Esophagus muscularis mucosa (tissue), 4 donors: ENCODE measurements at places on chromosomes 5 and 9. TPM values are rescaled to one million over a fixed set of nuclear protein-coding genes. Genes with fewer than 3 reads are reported as not detected.
A peak's percentile ranks its signal among the peaks of the same experiment; 100 is the strongest.

GRCh38 chr5:42929871-42930270, 110.2 kb downstream of the ANXA2R start:
- no peaks in the 10 kb centered on the region for H3K4me1 ChIP-seq
- H3K4me3 ChIP-seq = no peak overlapping the region
- no peak overlapping the region for H3K27ac ChIP-seq
- no peaks in the 10 kb centered on the region for H3K36me3 ChIP-seq

DNA sequence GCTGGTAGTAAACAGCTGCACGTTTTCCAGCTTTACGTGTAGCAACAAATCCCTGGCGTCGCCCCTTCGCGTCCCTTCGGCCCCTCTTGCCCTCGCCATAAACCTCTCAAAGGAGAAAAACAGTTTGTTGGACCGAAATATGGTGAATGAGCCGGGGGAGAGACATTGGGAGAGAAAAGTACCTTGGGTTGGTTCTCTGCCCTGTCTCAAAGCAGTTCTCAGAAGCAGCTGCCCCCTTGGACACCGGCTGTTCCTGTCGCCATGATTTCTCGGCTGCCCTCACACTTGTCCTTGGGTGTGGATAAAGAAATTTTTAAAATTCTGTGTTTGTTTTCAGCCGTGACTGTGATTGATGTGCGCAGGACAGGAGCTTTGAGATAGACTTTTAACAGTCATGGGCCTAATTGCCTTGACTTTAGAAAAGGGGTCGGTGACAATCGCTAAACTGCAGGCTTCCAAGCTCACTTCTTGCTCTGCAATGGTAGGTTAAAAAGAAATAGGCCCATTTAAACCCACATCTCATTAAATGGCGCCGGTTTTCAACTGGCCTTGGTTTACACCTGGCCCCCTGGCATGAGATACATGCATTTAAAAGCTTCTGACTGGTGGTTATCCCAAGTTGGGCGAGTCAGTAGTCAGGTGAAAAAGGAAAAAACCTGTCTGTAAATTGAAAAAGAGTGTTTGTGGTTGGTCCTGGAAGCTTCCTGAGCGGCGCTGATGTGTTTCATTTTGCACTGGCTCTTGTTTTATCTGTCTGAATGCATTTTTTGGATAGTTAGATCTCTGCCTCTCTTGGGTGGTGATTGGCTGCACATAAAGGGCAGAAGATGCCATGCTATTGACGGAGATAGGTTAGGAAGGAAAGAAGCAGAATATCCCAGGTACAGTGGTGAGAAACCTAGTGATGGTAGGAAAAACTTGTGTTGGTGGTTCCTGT, 983 bp downstream of the RCL1 start:
- peak overlapping the region; percentile 74 for H3K4me3 ChIP-seq
- H3K36me3 ChIP-seq = no peaks in the 10 kb centered on the region
- H3K27me3 ChIP-seq = no peaks in the 10 kb centered on the region
- no peak for DNase-seq
- peak overlapping the region; percentile 81 for H3K27ac ChIP-seq

CCDC192 gene
- total RNA-seq = 0.33 TPM

TMEFF1 gene
- total RNA-seq = 0.50 TPM

GRCh38 chr9:120758544-120758943, 34.7 kb downstream of the FBXW2 start:
- peaks cover 41% of the 10 kb centered on the region for H3K36me3 ChIP-seq
- no peaks in the 10 kb centered on the region for H3K27me3 ChIP-seq
- no peak for DNase-seq
- peaks cover 3% of the 10 kb centered on the region for H3K4me1 ChIP-seq
- H3K27ac ChIP-seq = no peak overlapping the region
- no peak overlapping the region for H3K4me3 ChIP-seq

- no peak overlapping the region for H3K27ac ChIP-seq
- no peaks in the 10 kb centered on the region for H3K36me3 ChIP-seq
- no peaks in the 10 kb centered on the region for H3K27me3 ChIP-seq
- DNase-seq = no peak
Observed at GRCh38 chr9:31071606-31072286, 1312.7 kb upstream of the ACO1 start.

- no peak overlapping the region for H3K4me3 ChIP-seq
- no peaks in the 10 kb centered on the region for H3K36me3 ChIP-seq
- no peaks in the 10 kb centered on the region for H3K4me1 ChIP-seq
Observed at GRCh38 chr5:174273325-174273724, 227.8 kb downstream of the NSG2 start.

ALDH1A1 gene
- total RNA-seq = 97.5 TPM

SLC36A2 gene
- not detected for total RNA-seq

DNA sequence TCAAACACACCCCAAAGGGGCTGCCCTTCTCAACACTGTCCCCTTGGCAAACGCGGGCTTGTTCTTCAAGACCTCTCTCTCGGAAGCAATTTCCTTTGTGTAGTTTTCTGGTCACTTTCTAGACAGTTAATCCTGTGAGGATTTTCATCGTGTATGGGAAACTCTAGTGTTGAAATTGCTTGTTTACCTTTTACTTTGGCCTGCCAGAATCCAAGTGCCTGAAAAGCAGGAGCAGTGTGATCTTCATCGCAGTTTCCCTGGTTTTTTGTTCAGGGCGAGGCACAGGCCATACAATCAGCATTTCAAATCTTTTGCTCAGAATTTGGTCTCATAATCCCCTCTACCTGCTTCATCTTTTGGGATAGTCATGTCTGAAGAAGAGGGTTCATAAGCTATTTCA, 115.7 kb upstream of the C9orf72 start:
- no peak for DNase-seq
- no peaks in the 10 kb centered on the region for H3K27me3 ChIP-seq
- no peak overlapping the region for H3K4me3 ChIP-seq
- no peaks in the 10 kb centered on the region for H3K36me3 ChIP-seq
- H3K27ac ChIP-seq = no peak overlapping the region

- no peaks in the 10 kb centered on the region for H3K27me3 ChIP-seq
- no peak overlapping the region for H3K27ac ChIP-seq
- no peak overlapping the region for H3K4me3 ChIP-seq
- H3K36me3 ChIP-seq = no peaks in the 10 kb centered on the region
- no peak for DNase-seq
Observed at GRCh38 chr5:179051784-179052183, 8.4 kb upstream of the ZNF354C start.

SEC24A gene
- total RNA-seq = 17.9 TPM

DNA sequence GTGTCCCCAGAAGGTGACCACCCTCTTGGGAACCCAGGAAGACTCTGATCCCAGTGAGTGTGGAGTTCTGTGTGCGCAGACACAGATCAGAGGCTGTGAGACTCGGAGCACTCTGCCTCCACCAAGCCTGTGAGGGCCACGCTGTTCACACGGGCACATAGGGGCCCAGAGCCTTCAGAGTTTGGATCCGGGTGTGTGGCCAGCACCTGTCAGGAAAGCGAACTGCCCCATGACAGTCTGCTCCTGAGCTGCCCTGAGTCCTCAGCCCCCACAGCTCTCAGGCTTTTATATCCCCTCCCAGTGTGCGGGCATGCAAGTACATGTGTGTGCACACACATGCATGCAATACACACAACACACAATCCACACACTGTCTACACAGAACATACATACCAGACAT, 161.8 kb upstream of the IRX2 start:
- H3K27ac ChIP-seq = no peak overlapping the region
- no peaks in the 10 kb centered on the region for H3K27me3 ChIP-seq
- peak; percentile 45 for DNase-seq

- DNase-seq = no peak
- no peak overlapping the region for H3K27ac ChIP-seq
- no peaks in the 10 kb centered on the region for H3K36me3 ChIP-seq
- H3K27me3 ChIP-seq = no peaks in the 10 kb centered on the region
- no peak overlapping the region for H3K4me3 ChIP-seq
Observed at GRCh38 chr5:143470120-143470519, 66.6 kb upstream of the NR3C1 start.

- H3K27me3 ChIP-seq = no peaks in the 10 kb centered on the region
- no peak overlapping the region for H3K27ac ChIP-seq
- H3K36me3 ChIP-seq = no peaks in the 10 kb centered on the region
- peaks cover 3% of the 10 kb centered on the region for H3K4me1 ChIP-seq
Observed at GRCh38 chr9:113929634-113930389, 53.7 kb downstream of the ZNF618 start.

DNA sequence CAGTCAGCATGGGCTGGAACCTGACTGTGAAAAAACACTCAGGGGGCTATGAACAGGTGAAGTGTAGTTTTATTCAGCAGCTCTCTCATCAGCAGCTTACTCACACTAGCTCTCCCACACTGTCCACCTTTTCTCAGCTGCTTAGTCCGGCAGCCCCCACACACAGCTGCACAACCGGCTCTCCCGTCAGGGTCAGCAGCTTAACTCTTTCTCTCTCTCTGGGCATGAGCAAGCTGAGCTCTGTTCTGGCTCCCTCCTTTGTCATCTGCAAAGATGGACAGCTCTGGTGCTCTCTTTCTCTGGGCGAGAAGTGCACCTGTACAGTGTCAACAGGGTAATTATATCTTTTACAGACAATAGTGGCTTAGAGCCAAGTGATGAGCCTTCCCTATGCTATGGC, 8.2 kb downstream of the DMAC1 start:
- H3K4me1 ChIP-seq = no peaks in the 10 kb centered on the region
- peaks cover 45% of the 10 kb centered on the region for H3K36me3 ChIP-seq
- no peak overlapping the region for H3K27ac ChIP-seq
- no peaks in the 10 kb centered on the region for H3K27me3 ChIP-seq

DNA sequence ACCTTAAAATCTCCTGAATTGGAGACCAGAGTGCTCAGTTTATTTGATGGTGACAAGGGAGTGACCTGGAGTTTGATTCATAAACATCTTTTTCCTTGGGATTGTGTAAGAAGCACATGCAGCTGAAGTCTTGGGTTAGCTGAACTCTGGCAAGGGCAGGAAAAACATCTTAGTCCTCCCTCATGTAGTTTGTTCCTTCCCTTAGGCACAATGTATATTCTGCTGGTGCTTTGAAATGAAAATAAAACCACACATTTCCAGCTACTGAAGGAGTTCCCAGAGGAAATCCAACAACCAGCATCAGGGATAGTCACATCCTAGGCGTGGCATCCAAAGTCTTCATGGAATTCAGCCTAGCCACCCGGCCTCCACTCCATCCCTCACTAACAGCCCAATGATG, 95.2 kb upstream of the PAPPA start:
- no peaks in the 10 kb centered on the region for H3K27me3 ChIP-seq
- H3K27ac ChIP-seq = no peak overlapping the region
- H3K4me1 ChIP-seq = no peaks in the 10 kb centered on the region
- H3K36me3 ChIP-seq = no peaks in the 10 kb centered on the region
- H3K4me3 ChIP-seq = no peak overlapping the region
- no peak for DNase-seq

ZNF618 gene
- total RNA-seq = 1.2 TPM

DNA sequence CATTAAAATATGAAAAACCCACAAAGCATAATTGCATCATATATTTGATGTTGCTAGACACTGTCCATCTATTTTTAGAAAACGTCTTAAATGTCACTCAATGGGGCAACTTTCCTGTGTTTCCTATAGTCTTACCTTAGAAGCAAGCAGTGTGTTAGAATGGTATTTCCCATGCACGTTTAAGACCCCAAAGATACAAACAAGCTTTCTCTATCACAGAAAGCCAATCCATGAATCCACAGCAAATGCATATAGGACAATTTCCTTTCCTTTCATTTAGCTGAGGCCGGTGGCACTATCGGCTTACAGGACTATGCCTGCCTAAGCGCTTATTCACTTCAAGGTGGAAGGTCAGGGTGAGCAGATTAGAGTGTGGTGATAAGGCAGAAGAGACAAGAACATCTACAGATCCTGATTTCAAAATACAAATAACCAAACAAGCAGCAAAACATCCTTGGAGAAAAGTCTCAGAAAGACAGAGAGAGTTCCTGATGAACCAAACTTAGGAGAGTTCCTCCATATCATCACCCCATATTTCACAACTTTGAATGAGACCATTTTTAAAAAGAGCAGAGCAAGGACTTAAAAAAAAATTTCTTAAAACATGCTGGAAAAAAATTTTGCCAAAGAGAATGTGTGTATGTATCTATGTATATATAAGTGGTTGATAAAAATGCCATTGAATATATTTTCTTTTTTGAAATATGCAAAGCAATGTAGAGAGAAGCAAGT, 57.2 kb downstream of the MEF2C start:
- peak overlapping the region; percentile 72 for H3K27ac ChIP-seq
- peaks cover 14% of the 10 kb centered on the region for H3K36me3 ChIP-seq
- peaks cover 45% of the 10 kb centered on the region for H3K4me1 ChIP-seq

PCDHGA2 gene
- total RNA-seq = 2.5 TPM

GRCh38 chr5:89302102-89302891, 419.3 kb upstream of the MEF2C start:
- no peaks in the 10 kb centered on the region for H3K27me3 ChIP-seq
- no peak overlapping the region for H3K4me3 ChIP-seq
- H3K27ac ChIP-seq = no peak overlapping the region

GRCh38 chr5:96660971-96661854, 963 bp upstream of the CAST start:
- H3K4me3 ChIP-seq = peak overlapping the region; percentile 99
- peaks cover 32% of the 10 kb centered on the region for H3K4me1 ChIP-seq
- peak overlapping the region; percentile 100 for H3K27ac ChIP-seq
- no peak for DNase-seq
- H3K36me3 ChIP-seq = no peaks in the 10 kb centered on the region

DNA sequence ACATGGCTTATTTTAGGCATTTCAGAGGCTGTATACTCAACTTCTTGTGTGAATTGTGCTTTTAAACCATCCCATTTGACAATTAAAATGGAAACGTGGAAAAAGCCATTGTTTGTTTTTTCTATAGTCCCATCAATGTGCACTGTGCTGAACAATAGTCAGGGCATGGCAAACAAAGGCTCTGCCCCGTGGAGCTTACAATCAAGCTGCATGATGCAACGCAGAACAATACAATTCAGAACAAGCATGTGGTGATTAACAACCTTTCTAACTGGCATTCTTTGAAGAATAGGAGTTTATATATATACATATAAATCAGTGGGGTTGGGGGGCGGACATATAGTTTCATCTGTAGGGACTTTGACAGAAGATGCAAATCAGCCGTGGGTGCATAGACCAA, 2125.4 kb upstream of the WWC1 start:
- H3K27me3 ChIP-seq = no peaks in the 10 kb centered on the region
- no peaks in the 10 kb centered on the region for H3K36me3 ChIP-seq
- DNase-seq = no peak
- H3K27ac ChIP-seq = no peak overlapping the region
- H3K4me1 ChIP-seq = no peaks in the 10 kb centered on the region

- no peaks in the 10 kb centered on the region for H3K27me3 ChIP-seq
- no peak overlapping the region for H3K27ac ChIP-seq
- H3K36me3 ChIP-seq = no peaks in the 10 kb centered on the region
Observed at GRCh38 chr9:107810461-107810961, 320.9 kb upstream of the KLF4 start.

INSL4 gene
- total RNA-seq = not detected

GRCh38 chr9:127923046-127923445, 6.2 kb upstream of the ST6GALNAC4 start:
- no peaks in the 10 kb centered on the region for H3K36me3 ChIP-seq
- peaks cover 53% of the 10 kb centered on the region for H3K4me1 ChIP-seq
- no peak overlapping the region for H3K27ac ChIP-seq
- H3K27me3 ChIP-seq = no peaks in the 10 kb centered on the region
- no peak for DNase-seq

GRCh38 chr5:150305557-150305956, 2.9 kb upstream of the ARSI start:
- peaks cover 14% of the 10 kb centered on the region for H3K4me1 ChIP-seq
- H3K36me3 ChIP-seq = no peaks in the 10 kb centered on the region
- no peak for DNase-seq
- no peaks in the 10 kb centered on the region for H3K27me3 ChIP-seq
- no peak overlapping the region for H3K4me3 ChIP-seq
- peak overlapping the region; percentile 76 for H3K27ac ChIP-seq
